T1000 (cell line): ENCODE measurements at places on chromosomes 5 and 9.

DNA sequence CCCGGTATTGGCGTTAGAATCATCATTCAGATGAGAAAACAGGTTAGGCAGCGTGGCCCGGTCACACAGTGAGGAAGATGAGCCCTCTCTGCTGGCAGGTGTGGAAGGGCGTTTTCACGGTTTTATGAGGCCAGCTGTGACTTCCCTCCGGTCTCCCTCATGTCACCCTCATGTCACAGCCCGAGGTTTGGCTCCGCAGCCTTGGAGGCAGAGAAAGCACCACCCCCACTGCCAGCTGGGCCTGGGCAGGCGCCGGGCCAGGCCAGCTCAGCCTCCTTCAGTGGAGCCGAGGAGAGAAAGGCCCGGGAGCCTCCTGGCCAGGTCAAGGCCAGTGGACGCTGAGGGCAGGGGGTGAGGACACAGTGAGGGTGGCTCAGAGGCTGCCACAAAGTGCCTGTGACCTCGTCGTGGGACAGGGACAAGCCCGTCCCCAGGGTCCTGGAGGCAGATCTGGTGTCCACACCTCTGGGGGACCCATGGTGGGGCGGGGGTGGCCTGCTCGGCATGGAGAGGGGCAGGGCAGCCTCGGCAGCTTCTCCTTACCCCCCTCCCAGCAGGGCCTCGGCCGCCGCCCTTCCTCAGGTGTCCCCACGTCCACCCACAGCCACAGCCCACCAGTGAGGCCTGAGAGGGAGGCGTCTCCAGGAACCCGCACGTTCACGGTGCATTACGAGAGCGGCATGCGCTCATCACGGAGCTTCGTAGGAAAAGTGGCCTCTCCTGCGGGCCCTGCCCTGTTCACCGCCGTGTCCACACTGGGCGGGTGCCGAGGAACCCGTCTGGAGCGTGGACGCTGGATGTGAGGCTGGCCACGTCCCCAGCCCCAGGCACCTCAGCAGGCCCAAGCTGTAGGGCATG is 32.2 kb downstream of the EXD3 start:
- DNase-seq: no peak

- no peak for DNase-seq
Observed at GRCh38 chr5:96381526-96381925, 51.5 kb downstream of the PCSK1 start.

DNA sequence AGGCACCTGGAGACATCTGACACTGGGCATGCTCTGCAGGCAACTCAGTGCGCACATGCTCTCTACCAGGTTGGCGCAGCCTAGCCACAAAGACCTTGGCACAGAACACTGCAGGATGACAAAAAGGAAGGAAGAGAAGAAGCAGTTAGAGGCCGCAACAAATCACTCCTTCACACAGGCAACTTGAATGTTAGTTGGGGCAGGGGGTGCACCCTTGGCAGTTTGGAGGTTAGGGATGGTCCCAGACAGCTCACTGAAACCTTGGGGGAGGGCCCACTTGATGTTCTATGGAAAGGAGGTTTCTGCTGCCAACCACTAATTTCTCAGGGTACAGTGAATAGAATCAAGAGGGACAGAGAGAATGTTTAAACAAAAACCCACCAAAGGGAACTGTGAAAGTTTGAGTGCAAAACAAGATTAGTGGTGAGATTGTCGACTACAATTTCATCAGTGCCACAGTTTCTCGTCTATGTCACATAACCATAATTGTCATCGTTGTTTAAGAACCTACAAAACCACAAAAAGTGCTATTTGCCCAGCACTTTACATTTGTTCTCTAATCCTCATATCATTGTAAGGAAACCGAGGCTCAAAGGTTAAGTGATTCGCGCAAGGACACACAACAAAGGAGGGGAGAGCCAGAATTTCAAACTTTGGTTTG is 48.7 kb downstream of the FBXW11 start:
- DNase-seq: no peak

GRCh38 chr9:131470581-131470991 is 32.1 kb upstream of the POMT1 start:
- DNase-seq: no peak

DNA sequence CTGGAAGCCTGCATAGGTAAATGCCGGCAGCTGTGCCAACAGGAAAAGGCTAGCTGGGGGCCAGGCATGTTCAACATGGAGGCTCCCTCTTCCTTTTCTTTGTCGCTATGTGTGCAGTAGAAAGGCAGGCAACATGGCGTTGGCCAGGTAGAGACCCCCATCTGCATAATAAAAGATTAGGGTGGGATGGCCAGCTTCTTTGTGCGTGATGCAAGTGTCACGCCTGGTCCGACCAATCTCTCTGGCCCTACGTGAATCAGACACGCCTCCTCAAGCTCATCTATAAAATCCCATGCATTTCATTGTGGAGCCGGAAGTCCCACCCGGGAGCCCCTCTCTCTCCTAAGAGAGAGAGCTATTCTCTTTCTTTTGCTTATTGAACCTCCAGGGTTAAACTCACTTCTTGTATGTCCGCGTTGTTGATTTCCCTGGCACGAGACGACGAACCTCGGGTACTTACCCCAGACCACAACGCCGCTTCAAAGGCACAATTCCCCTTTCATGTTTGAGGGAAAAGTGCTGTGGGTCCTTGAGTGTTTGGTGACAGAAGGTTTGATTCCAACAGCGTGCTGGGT is 25.0 kb upstream of the C5orf47 start:
- no peak for DNase-seq

GRCh38 chr5:147391781-147392180 is 118.1 kb downstream of the DPYSL3 start:
- no peak for DNase-seq

GRCh38 chr9:135480071-135480939 is 723 bp downstream of the PPP1R26 start:
- no peak for DNase-seq

GRCh38 chr9:93250185-93250584 is 66.2 kb downstream of the WNK2 start:
- no peak for DNase-seq

DNA sequence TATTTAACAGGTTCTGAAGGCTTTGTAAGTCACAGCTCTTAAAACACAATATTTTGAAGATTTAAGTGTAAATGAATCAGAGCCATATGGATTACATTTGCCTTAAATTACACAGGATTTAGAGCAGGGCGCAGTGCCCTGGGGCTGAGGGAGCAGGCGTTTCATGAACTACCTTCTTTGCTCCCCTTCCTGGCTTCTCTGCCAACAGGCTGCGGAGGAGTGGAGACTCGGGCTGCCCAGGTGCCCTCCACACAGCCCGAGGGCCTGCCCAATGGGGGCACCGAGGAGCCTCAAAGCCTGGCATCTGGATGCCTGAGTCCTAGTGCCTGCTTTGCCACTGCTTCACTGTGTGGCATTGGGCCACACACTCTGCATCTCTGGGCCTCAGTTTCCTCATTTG is 90.6 kb upstream of the HAND1 start:
- DNase-seq: no peak

- no peak for DNase-seq
Observed at GRCh38 chr5:14574891-14575508, 6.6 kb upstream of the OTULINL start.

DNA sequence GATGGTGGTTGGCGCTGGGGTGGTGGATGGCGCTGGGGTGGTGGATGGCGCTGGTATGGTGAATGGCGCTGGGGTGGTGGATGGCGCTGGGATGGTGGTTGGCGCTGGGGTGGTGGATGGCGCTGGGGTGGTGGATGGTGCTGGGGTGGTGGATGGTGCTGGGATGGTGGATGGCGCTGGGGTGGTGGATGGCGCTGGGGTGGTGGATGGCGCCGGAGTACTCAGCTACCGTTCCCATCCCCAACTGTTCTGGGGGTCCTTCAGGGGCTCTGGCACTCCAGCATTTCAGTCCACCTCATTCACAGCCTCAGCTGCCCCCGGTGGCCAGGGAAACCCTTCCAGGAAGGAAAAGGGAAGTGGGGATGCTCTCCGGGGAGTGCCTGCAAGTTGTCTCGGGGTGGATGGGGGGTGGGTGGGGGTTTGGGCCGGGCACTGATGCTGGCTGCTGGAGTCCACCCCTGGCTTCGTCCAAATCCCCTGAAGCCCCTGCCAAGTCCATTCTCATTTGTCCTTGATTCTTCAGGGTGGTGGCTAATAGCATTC is 147.3 kb upstream of the COL5A1 start:
- DNase-seq: no peak

DNA sequence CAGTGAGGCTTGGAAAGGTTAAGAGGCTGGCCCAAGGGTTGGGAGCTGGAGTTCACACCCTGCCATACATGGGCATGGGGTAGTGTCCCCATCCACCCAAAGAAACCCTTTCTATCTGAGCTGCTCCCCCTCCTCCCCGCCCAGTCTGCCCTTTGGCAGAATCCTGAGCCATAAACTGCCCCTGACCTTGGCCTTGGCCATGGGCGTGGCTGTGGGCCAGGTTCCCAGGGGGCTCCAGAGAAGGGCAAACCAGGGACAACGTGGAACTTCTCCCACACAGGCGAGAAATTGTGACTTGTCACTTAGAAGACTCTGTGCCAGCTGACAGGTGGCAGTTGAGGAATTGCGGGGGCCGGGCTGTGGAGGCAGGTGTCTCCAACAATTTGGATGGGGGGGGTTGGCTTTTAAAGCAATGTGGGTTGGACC is 4.8 kb downstream of the FAM78A start:
- DNase-seq: no peak

DNA sequence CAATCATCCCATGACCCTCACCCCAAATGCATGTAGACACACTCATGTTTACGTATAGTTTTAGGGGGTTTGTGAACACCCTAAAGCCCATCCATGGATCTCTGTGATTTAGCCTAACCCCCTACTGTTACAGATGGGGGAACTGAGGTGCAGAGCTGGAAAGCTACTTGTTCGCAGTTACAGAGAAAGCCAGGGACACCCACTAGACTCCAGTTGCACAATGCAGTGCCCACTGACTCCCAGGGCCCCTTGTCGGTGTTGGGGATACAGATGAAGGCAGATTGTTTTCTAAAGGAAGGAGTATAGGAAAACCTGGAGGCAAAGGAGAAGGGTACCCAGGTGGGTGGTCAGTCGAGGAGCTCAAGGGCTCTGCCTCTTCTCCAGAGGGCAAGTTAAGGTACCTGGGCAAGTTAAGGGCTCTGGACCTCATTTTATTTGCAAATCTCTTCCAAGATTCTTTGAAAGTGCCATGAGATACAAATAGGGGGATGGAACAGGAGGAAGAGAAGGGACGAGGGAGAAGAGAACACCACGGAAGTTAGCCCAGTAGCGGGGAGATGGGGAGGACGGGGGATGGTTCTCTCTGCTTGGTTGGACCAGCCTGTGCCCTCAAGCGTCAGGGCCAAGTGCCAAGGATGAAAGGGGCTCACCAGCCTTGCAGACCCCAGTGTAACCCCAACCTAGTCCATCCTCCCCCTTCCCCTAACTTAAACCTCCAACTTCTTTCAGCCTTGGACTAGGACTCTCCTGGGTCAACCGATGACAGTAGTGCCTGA is 958 bp downstream of the MYOZ3 start:
- DNase-seq: no peak

DNA sequence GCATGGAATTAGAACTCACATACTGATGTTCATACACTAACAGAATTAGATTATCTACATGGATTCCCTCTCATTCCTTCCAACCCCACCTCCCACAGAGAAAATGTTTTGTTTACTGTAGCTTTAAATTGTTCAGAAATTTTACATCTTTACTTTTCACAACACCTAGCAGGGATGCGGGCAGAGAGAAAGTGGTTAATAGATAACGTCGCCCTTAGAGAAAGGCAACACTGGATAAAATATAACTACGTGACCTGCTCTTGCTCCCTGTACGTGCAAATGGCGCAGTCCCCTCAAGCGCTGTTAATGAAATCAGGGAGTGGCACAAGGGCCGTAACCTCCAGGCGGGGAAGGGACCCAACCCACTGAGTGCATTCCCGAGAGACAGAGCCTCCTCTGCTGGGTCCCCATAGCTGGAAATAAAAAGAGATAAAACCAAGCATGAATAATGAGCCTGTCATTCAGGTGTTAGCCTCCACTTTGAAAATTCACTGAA is 125.3 kb upstream of the DAPK1 start:
- DNase-seq: no peak

GRCh38 chr5:33227247-33227646 is 213.5 kb upstream of the TARS1 start:
- DNase-seq: no peak

- DNase-seq: no peak
Observed at GRCh38 chr5:87115839-87116364, 151.8 kb upstream of the RASA1 start.

DNA sequence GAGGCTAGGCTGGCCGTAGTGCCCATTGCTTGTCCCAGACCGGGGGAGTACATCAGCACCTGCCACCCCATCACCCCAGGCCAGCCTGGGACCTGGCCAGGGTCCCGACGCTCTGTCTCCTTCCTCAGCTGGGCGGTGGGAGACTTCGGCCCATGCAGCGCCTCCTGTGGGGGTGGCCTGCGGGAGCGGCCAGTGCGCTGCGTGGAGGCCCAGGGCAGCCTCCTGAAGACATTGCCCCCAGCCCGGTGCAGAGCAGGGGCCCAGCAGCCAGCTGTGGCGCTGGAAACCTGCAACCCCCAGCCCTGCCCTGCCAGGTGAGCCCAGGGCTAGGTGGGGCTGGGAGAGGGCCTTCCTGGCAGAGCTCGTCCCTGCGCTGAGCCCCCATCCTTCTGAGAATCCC is 16.5 kb upstream of the CACFD1 start:
- DNase-seq: no peak

DNA sequence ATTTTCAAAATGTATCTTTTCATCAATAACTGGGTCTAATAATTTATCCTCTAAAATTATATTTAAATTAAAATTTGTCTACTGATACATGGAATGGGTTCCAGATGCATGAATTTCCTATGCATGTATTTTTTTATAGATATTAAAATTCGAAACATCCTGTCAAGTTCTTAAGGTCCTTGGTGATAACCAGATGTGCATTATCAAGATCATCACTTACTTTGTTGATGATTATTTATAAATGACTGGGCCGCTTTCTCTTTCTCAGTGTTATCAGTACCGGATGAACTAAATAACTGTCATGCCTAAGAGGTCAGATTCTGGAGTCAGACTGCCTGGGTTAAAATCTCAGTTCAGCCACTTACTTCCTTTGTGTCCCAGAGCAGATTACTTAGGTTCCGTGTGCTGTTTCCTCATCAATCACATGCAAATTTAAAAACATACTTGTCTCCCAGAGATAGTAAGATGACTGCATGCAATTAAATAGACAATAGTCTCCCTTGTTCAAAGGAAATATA is 124.3 kb downstream of the TEX10 start:
- no peak for DNase-seq

- no peak for DNase-seq
Observed at GRCh38 chr5:113092683-113093082, 116.1 kb downstream of the DCP2 start.

DNA sequence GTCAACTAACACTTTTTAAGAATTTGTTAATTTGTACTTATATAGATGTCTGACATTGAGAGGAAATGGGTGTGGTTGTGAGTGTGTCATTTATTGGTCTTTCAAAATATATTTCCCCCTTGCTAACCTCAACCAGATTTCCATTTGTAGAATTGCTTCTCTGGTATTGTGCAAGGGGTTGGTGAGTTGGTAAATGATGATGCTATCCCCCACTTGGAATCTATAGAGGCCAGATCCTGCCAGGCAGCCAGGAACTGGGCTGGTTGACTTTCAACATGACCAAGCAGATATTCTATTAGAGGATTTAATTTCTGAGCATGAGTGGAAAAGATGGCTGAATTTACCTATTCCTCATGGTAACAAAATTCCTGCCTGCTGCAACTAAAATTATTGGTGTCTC is 306.6 kb upstream of the KIF2A start:
- no peak for DNase-seq
